Activated gamma-delta T cell (primary cell): ENCODE measurements at places on chromosomes 2 and 18.

DNA sequence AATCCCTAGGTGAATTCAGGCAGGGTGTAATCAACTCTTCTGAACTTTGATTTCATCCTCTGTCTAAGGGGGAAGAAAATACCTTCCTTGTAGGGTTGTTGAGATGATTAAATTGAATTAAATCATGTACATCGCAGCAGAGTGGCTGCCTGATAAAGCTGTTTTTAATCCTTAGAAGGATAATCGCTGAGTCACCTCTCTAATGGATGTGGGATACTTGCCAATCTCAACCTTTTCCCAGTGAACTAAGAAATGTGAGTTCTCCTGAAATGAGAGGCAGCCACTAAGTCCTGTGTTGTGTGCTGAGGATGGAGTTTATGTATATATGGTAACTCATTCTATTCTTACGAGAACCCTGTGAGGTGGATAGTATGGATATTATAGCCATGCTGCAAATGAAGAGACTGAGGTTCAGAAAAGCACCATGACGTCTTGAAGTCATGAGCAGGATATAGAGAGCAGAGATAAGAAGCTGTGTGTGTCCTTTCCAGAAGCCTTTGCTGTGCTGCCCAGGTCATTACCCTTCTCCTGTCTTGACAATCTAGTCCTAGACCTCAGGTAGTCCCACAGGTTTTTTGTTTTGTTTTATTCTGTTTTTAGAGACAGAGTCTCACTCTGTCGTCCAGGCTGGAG, 93.3 kb downstream of the HNRNPLL start:
- DNase-seq: no peak

DNA sequence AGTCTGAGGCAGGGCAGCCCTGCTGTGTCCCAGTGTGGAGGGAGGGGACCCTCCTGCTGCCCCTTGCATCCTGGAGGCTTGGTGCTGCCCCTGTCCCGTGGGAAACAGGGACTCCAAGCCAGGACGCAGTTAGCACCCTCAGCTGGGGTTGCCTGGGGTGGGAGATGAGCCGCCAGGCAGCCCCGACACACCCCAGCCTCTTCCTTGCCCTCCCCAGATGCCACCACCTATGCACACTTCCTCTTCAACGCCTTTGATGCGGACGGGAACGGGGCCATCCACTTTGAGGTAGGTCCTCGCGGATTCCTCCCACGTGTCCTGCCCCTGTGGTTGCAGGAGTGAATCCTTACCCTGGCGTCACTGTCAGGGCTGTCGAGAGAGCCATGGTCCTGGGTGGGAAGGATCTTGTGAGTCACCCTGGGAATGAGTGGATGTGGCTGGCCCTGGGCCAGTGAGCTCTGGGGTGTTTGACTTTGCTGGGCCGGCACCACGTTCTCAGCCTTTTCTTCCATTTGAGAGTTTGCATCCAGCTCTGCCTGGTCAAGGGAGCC, 27.5 kb upstream of the FAHD2A start:
- no peak for DNase-seq

- DNase-seq: no peak
Measured at GRCh38 chr2:150572961-150573395, 85.5 kb upstream of the RND3 start.

GRCh38 chr2:106758901-106759497, 127.0 kb downstream of the ST6GAL2 start:
- DNase-seq: no peak

GRCh38 chr2:158140201-158140600, 38.5 kb downstream of the UPP2 start:
- DNase-seq: no peak

DNA sequence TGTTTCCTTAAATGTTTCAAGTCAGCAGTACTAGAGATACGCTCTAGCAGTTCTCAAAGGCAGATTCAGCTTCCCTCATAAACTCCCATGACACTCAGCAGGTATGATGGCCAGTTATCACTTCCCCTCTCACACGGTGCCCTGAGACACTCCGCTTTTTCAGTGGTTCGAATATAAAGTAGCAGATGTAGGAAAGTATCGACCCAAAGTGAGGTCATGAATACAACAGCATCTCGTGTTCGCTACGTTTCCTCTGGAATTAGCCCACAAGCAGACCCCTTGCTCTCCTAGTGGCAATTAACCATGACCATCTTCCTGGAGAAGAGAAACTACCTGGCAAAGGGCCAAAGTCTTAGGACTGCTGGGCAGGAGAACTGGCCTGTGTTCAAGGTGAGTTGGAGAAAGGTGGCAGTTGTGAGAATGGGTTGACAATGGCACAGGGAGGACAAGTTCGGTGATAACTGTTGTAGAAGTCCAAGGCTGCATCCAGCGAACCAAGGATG, 9.3 kb upstream of the AGBL5 start:
- DNase-seq: no peak

- DNase-seq: no peak
Measured at GRCh38 chr2:218043100-218043499, 26.0 kb upstream of the RUFY4 start.

DNA sequence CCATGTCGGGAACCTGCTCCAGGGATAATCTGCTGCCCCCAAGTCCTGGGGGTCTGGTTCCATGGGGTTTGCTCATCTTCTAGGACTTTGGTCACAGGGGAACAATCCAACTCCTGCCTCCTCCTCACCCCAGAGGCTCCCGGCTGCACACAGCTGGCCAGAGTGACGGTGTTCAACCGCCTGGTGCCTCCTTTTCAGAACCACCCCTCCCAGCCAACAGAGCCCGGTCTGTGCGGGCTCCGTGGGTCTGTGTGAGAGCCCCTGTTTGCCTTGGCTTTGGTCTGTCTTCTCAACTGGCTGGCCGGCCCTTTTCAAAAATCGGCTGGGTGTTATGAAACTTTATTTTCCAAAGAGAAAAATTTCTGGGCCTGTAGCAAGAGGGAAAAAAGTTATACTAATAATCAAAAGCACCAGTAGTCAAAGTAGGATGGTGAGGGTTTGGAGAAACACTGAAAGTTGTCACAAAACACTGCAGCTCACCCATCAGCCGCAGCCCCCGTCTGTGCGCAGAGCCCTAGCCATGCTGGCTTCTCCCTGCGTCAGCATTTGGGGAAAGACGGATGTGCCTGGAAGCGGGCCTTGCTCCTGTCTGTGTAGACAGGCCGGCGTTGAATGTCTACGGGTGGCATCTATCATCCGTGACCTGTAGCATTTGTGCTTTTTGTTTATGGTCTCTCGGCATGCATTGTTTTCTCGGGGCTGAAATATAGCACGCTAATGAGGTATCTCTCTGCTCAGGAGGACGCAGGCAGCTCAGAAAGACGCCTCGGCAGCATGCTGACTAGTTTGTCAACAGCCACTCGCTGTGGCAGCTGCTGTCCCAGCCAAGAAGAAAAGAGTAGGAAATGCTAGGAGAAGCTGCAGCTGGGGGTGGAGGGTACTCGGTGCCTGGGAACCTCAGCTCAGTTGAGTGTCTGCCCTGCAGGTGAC, 138.6 kb downstream of the GLI2 start:
- DNase-seq: no peak

GRCh38 chr2:10305715-10306114, 3.0 kb downstream of the HPCAL1 start:
- no peak for DNase-seq

GRCh38 chr2:239738159-239738558, 287.0 kb downstream of the NDUFA10 start:
- no peak for DNase-seq

DNA sequence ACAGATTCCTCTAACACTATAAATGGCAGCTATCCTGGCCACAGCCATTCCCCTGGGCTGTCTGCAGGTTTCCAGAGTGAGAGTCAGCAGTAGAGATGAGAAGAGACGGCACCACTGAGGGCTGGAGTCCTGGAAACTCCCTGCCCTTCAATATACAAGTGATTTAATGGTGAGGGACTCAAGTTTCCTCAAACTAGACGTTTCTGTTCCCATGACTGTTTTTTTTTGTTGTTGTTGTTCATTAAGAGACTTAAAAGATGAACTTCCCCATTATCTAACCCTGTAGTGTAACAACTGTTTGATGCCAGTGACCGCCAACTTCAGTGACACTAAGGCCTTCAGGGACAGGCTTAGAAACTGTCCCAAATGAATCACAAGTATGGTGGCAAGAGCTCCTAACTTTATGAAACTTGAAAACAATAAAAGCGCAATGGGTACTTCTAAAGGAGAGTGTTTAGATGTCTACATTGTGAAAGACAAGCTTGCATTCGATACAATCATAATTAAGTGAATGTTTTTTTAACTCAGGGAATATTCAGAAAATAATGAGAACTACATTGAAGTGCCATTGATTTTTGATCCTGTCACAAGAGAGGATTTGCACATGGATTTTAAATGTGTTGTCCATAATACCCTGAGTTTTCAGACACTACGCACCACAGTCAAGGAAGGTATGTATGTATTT, 34.0 kb downstream of the IL1R2 start:
- DNase-seq: no peak

DNA sequence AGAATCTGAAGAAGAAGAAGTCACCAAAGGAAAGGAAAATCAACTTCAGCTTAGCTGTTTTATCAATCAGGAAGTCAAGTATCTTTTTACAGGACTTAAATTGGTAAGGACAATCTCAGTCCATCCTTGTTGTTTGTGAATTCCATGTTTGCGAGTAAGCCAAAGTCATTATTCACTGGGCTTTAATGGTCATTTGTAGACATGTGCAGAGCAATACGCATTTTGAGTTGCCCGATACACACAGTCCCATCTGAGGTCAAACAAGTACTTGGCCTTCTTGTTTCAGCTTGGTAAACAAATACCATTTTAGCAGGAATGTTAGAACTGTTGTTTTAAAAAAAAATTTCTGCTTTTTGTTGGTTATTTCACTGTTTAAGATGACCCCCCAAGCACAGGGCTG, 40.9 kb downstream of the USP14 start:
- DNase-seq: no peak

- DNase-seq: no peak
Measured at GRCh38 chr2:172467382-172467781, 40.0 kb downstream of the ITGA6 start.

DNA sequence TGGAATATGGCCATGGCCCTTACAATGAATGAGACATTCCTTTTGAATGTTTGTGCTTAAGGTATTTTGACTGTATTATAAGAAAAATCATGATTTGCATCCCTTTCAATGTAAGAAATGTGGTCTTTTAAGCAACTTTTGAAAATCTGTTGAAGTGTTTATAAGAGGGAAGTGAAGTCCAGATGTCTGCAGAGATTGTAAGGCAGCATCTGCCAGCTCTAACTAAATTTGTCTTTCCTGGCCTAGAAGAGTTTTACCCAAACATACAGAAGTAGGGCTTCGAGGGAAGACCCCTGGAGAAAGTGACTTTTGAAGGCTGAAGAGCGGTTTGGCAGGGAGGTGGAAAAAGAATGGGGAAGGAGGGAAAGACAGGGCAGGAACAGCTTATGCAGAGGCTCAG, 12.2 kb downstream of the EML6 start:
- no peak for DNase-seq

DNA sequence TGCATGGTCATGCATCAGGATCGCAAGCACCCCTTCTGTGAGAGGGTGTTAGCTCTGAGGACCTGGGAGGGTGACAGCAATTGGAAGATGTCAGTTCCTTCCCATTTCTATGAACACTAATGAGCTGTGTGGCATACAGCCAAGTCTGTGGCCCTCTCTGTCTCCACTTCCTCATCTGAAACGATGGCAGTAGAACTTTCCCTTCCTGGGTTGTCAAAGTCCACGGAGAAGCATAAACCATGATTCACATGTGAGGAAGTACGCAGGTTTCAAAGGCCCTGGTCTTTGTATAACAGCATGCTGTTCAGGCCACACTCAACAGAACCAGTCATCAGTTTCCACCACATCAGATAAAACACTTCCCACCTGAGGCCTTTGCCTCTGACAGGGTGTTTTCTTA, 167.4 kb upstream of the RAB6C start:
- no peak for DNase-seq

GRCh38 chr18:63444580-63444979, 22.3 kb upstream of the VPS4B start:
- DNase-seq: no peak

- no peak for DNase-seq
Measured at GRCh38 chr18:67194886-67195285, 321.6 kb downstream of the DSEL start.

DNA sequence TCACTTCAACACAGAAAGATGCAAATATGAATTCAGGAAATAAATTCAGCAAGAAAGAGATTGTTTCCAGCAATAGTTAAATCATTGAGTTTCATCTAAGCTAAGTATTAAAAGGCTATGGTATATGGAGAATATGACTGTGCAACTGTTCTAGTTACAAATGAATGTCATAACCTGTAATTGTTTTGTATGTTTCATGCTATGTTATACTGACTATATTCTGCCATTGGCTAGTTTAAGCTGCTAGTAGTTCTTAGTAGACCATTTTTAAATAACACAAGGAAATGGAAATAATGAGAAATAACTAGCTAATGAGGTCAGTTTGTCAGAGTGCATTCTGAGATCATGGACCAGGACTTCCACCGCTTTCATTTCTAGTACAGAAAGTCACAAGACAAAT, 1154.9 kb upstream of the TMEFF2 start:
- no peak for DNase-seq

DNA sequence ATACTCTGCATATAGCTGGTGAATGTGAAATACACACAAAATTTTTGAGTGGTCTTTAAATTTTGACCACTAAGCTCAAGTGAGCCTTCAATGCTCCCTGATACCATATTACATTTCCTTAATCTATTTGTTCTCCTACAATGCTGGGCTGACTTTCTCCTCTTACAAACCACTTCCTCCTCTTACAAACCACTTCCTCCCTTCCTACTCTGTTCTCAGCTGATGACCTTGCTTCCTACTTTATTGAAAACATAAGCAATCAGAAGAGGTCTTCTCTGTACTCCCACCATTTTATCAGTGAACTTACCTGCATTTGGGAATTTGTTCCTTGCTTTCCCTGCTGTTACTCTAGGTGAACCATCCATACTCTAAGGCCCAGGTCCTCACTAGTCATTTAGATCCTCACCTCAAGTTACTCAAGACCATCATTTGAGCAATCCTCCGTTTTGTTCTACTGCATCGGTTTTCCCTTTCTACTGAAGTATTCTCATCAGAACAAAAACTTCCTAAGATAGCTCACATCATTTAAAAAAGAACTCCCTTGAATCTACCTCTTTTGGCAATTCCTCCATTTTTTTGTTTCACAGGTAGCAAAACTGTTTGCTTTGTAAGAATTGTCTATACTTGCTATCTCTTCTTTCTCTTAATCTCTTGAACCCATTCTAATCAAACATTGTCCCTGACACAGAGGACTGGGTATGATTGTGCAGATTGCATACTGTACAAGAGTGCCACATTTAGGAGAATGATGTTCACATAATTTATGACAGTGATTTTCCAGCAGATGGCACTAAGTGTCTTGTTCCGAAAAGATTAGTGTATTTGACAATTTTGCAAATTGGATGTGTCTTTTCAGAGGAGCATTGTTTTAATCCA, 96.5 kb downstream of the EPB41L5 start:
- DNase-seq: no peak

GRCh38 chr18:78159397-78159796, 820.2 kb upstream of the SALL3 start:
- no peak for DNase-seq

- no peak for DNase-seq
Measured at GRCh38 chr2:189873696-189874095, 89.4 kb downstream of the PMS1 start.

DNA sequence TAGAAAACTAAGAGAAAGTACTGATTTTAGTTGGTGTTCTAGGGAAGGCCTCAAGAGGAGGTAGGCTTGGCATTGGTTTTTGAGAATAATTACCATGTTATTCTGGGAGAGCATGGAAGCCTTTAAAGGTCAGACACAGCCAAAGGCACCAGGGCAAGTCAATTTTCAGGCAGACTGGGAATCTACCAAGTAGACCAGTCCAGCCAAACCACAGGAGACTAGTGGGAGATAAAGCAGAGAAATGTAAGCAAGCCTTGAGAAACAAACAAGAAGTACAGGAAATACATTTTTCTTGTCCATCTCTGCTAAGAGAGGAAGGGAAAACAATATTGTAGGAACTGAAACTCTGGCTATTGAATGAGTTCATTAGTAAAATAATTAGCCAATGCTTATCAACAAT, 5.5 kb upstream of the CCDC68 start:
- no peak for DNase-seq
